SW480 (cell line): ENCODE measurements at places on chromosomes 16 and 17.
A peak's percentile ranks its signal among the peaks of the same experiment; 100 is the strongest.

DNA sequence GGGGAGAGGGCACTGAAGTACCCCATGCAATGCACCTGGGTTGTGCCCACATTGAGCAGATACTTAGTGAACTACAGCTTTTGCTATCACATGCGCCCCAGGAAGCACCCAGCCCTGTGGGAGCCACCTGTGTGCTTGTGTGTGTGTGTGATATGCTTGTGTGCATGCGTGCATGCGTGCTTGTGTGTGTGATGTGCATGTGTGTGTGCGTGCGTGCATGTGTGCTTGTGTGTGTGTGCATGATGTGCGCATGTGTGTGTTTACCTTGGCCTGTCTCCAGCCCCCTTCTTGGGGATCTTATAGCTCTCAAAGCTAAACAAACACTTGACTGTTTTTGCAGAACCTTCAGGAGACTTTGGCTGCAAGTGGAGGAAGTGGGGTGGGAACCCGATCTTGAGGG, 841 bp downstream of the C16orf89 start:
- no peak for DNase-seq

GRCh38 chr17:42791948-42792347, 6.6 kb downstream of the COA3 start:
- DNase-seq = no peak

DNA sequence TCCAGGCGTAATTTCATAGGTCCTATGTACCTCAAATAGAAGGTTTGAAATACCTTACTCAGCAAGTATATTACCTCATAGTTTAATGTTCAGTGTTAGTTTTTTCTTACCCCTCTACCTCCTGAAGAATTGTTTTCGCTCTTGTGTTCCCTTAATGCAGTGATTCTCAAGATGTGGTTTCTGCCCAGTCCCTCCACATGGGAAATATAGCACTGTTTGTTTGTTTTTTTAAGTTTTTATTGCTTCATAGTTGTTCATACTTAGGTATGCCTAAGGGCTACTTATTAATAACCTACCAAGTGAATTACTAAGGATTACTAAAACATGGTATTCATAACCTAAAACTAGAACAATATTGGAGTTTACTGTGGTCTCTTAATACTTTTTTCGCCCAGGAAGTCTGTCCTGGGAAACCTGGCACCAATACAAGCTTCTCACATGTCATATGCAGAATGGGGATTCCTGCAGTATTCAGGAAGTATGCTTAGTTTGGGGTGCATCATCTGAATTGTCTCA, 5.0 kb downstream of the RSPRY1 start:
- DNase-seq = no peak

DNA sequence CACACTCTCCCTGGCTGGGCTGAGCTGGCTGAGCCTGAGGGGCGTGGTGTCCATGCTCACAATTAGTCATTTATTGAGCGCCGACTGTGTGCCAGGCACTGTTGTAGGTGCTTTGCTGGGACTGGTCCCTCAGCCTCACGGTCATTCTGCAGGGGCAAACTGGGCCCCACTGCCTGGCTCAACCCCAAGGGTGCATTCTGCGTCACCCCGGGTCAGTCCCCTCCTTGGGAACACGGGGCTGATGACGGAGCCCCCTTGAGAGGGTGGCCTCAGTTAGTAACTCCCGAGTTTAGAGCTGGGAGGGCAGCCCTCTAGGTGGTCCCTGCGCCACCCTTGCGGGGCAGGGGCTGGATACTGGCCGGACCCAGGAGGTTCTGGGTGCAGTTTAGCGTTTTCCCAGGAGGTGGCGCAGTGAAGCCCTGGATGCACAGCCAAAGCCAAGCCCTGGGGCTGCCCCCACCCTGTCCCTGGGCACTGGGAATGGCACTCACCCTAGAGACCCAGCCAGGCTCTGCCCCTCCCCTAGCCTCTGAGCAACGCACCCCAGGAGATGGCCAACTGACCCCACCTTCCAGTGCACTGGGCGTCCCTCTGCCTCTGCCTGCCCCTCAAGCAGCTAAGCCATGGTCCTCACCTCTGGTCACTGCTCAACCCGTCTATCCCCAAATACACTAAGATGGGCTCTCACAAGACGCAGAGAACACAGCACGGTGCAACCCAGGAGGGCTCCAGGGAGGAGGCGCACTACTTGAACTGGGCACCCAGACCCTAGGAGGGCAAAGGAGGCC, 243.2 kb upstream of the GSE1 start:
- DNase-seq = peak; percentile 21

- no peak for DNase-seq
These were observed 65.9 kb downstream of the CEP95 start for GRCh38 chr17:64572682-64573154.

- DNase-seq = no peak
These were observed 6.1 kb downstream of the MNT start for GRCh38 chr17:2394775-2395201.

DNA sequence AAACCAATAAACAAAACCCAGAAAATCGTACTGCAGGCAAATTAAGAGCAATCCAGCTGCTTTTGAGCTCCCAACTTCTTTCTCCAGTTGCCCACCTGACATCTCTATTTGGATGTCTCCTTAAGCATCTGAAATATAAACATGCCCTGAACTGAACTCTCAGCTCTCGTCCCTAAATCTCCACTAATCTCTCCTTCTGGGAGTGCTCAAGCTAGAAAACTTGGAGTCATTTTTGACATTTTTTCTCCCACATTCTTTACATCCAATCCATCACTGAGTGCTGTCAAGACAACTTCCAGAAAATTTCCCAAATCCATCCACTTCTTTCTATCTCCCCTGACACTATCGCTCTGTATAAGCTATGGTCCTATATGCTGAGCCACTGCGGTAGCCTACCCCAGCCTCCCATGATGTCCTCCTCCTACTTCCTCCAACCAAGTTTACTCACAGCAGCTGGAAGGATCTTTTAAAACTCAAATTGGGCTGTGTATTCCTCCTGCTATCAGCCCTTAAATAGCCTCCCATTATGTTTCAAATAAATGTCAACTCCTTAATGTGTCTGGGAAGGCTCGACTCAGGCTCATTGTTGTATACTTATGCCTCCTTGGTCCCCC, 53.1 kb downstream of the HS3ST3B1 start:
- no peak for DNase-seq

GRCh38 chr16:11627822-11628457, 40.3 kb upstream of the SNN start:
- peak; percentile 66 for DNase-seq

GRCh38 chr17:64345689-64346376, 44.8 kb downstream of the PECAM1 start:
- no peak for DNase-seq

GRCh38 chr16:6309271-6309670, 1023.4 kb upstream of the RBFOX1 start:
- no peak for DNase-seq

- no peak for DNase-seq
These were observed 59.4 kb downstream of the MGAT5B start for GRCh38 chr17:76927577-76927976.

DNA sequence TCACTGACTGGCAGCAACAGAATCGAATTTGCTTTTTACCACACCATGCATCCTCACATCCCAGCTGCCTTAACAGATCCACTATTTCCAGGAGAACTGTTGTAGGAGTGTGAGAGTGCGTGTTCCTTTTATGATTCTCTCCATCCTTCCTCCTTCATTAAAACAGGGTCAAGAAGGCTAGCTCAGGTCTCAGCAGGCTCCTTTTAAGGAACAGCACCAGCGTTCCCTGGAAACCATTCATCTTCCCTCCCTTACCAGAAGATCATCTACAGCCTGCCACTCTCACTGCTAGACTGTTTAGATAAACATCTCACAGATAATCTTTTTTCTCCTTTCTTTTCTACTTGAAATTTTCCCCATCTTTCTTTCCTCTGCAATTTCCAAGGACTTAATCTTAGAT, 1531.9 kb upstream of the CDH8 start:
- no peak for DNase-seq
